C1 segment of cervical spinal cord (tissue), 14 donors: ENCODE measurements at places on chromosomes 1 and 21.

DNA sequence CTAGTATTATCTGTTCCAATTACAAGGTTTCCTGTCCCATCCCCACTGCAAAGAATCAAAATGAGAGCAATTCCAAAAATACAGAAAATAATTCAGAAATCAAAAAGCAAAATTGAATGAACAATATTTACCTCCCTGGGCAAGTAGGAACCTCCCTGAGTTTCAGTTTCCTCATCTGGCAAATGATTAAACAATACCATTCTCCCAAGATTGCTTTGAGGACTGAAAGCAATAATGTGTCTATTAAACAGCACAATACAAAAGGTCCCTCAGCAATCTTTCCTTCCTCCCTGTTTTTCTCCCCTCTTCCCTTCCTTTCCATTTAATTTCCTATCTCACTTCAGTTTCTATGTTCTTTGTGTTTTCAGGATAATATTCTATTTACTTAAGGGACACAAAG is 171.0 kb downstream of the ZC3H11B start:
- DNase-seq, result no peak

DNA sequence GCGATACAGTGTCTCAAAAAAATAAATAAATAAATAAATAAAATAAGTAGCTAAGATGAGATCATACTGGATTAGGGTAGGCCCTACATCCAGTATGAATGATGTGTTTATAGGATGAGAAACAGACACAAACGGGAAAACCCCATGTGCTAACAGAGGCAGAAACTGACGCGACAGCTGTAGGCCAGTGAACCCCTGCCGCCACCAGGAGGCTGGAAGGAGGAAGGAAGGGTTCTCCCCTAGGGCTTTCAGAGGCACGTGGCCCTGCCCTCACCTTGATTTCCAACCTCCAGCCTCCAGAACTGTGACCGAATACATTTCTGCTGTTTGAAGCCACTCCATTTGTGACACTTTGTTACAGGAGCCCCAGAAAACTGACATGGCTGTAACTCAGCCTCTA is 38.5 kb downstream of the CHD5 start:
- DNase-seq, result no peak

DNA sequence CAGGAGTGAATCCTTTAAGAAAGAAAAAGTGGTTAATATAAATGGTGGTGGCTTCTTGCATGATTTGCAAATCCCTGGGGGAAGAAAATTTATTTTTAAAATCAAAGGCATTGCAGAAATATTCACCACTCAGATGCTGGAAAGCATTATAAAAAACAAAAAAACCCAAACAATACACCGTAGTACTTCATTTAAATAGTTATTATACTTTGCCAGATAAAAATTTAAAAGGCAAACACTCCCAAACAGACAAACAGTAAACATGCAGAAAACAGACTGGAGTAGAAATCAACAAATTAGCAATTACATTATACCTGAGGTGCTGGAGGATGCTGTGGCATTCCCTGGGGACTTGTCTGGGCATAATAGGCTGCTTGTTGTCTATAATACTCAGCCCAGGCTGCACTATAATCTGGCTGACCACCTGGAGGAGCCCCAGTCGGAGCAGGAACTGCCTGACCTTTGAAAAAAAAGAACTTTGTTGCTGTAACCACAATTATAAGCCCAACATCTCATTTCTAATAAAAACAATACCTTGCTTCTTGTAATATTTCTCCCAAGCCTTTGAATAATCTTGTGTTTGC is 29.9 kb downstream of the FUBP1 start:
- no peak for DNase-seq

- no peak for DNase-seq
These were observed 1.0 kb downstream of the NCDN start for GRCh38 chr1:35558374-35559316.

GRCh38 chr21:15274701-15275485 is 210.1 kb upstream of the NRIP1 start:
- no peak for DNase-seq

DNA sequence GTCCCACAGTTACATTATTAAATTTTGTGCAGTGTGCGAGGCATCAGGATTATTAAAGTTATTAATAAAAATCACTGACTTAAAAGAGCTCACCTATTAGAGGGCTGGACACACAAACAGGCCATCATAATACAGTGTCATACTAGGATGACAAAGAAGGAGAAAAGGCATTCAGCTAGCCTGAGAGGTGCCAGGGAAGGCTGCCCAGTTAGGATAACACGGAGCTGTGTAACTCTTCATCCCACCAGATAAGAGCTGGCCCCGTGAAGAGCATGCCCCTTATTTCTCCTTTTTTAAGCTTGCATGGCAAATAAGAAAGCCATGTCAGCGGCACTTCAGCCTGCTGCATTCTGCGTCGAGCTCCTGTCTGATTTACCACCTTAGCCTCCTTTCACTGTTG is 109.5 kb downstream of the KCNK1 start:
- no peak for DNase-seq

DNA sequence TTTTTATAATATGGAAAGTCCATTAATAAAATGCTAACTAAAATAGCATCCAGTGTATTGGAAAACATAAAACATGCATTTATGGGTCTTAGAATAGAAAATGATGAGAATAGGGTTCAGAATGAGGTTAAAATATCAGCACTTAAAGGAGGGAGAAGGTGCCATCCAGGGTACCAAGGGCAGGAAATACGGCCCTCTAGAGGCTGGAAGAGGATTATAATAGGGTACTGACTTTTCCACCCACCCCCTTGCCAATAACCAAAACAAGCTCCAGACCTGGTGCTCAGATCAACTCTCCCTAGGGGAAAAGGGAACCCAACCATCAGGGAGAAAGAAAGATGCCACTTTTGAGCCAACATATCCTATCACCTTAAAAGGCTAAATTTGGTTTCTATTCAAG is 26.7 kb downstream of the ASTN1 start:
- no peak for DNase-seq

- DNase-seq, result no peak
These were observed 385.0 kb upstream of the NFIA start for GRCh38 chr1:60697204-60697994.

- no peak for DNase-seq
These were observed 158.3 kb upstream of the CACNA1E start for GRCh38 chr1:181324797-181325616.

- no peak for DNase-seq
These were observed 30.0 kb downstream of the BCAS2 start for GRCh38 chr1:114551400-114551799.
